ENCODE measurements at places on chromosomes 6 and 20.

- no peaks in the 10 kb centered on the region for H3K27me3 ChIP-seq
- H3K4me1 ChIP-seq, result no peaks in the 10 kb centered on the region
- H3K27ac ChIP-seq, result no peak overlapping the region
- DNase-seq, result no peak
- H3K4me3 ChIP-seq, result no peak overlapping the region
These were observed 78.1 kb downstream of the CFAP61 start for GRCh38 chr20:20130399-20130798.

DNA sequence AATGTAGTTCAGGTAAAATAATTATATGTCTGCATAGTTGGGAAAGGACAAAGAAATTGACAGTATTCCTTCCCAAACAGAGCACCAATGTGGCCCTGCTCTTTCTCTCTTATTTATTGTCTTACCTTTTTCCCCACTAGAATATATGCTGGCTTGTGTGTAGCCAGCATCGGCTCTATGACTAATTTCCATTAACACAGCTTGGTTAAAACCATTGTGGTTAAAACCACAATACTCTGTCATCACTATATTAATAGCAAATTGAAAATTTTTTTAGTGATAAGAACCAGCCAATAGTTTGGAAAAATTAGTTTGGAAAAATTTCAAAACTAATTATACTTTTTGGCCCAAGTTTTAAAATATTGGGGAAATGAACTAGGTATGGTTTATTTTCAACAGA, 535.1 kb downstream of the UTRN start:
- H3K27ac ChIP-seq, result no peak overlapping the region
- H3K4me1 ChIP-seq, result no peaks in the 10 kb centered on the region
- H3K36me3 ChIP-seq, result no peaks in the 10 kb centered on the region
- DNase-seq, result no peak
- no peaks in the 10 kb centered on the region for H3K27me3 ChIP-seq

DNA sequence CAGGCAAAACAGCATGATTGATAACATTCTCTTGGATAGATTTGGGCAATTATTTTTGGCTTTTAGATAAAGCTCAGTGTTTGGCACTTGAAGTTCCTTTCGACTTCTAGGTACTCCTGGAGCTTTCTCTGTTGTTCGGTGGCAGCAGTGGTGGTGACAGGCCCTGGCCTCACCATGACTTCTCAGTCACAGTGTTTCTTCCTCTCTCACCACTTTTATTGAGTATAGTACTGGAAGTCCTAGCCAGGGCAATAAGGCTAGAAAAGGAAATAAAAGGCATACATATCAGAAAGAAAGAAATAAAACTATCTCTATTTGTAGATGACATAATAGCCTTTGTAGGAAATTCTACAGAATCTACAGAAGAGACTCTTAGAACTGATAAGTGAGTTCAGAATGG, 101.2 kb upstream of the SIRPG start:
- H3K27ac ChIP-seq, result no peak overlapping the region
- no peaks in the 10 kb centered on the region for H3K36me3 ChIP-seq
- no peaks in the 10 kb centered on the region for H3K27me3 ChIP-seq

GRCh38 chr6:52532457-52532856, 44.4 kb downstream of the TRAM2 start:
- no peaks in the 10 kb centered on the region for H3K27me3 ChIP-seq
- H3K4me3 ChIP-seq, result no peak overlapping the region
- H3K27ac ChIP-seq, result no peak overlapping the region
- no peaks in the 10 kb centered on the region for H3K4me1 ChIP-seq
- DNase-seq, result no peak

DNA sequence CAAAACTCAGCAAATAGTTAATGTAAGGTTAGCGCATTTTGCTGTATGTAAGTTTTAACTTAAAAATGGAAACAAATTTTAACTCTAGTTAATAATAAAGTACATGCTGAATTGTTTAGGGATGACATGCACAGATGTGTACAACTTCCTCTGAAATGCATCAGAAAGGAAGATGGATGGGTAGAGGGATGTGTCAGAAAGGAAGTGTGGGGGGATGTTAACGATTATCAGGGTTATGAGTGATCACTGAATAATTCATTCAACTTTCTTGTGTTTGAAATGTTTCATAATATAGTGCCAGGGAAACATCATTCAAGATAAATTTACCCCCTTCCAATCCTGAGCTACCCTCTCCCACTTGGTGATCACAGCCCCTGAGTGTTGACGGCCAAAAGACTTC, 87.6 kb downstream of the FOXA2 start:
- H3K27ac ChIP-seq, result no peak overlapping the region
- no peaks in the 10 kb centered on the region for H3K36me3 ChIP-seq
- H3K4me3 ChIP-seq, result no peak overlapping the region
- peaks cover 14% of the 10 kb centered on the region for H3K27me3 ChIP-seq
- no peak for DNase-seq
- H3K4me1 ChIP-seq, result no peaks in the 10 kb centered on the region

DNA sequence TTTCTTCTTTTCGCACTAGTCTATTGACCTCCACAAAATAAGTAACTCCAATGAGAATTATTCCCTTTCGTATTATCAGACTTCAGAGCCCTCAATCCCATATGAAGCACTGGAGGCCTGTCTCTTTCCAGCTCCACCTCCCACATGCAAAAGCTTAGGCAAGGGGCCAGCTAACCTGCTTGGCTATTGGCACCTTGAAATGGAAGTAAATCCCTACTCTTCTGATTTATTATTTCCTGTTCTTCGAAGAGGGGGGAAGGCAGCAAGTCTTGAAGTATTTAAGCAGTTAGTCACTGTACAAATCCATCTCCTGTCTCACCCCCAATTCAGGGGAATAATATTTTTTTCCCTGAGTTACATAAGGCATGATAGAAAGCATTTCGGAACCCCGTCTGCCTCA, 577.8 kb downstream of the MAFB start:
- no peak overlapping the region for H3K4me3 ChIP-seq
- H3K27me3 ChIP-seq, result no peaks in the 10 kb centered on the region
- no peaks in the 10 kb centered on the region for H3K4me1 ChIP-seq

- no peak overlapping the region for H3K27ac ChIP-seq
- no peaks in the 10 kb centered on the region for H3K27me3 ChIP-seq
- H3K4me3 ChIP-seq, result no peak overlapping the region
- H3K36me3 ChIP-seq, result no peaks in the 10 kb centered on the region
- H3K4me1 ChIP-seq, result peaks cover 4% of the 10 kb centered on the region
These were observed 5.3 kb downstream of the TRIM10 start for GRCh38 chr6:30155520-30156261.

DNA sequence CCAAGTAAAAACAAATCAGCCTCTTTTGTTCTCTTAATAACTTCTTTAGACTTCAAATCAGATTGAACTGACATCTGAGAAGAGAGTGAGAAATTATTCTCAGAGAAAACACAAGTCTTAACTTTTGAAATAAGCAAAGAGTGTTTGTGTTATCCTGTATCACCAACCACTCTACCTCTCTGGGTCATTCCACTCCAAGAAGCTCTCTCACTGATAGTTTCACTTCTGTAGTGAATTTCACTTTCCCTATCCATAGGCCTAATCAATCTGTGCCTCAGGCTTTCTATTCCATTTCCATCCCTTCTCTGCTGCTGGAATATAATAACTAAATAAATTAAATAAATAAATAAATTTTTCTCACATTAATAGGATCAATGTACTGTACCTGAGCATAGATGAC, 235.0 kb downstream of the HTR1B start:
- H3K27me3 ChIP-seq, result no peaks in the 10 kb centered on the region
- no peak overlapping the region for H3K4me3 ChIP-seq
- H3K36me3 ChIP-seq, result no peaks in the 10 kb centered on the region
- H3K4me1 ChIP-seq, result no peaks in the 10 kb centered on the region
- DNase-seq, result no peak
- no peak overlapping the region for H3K27ac ChIP-seq

DNA sequence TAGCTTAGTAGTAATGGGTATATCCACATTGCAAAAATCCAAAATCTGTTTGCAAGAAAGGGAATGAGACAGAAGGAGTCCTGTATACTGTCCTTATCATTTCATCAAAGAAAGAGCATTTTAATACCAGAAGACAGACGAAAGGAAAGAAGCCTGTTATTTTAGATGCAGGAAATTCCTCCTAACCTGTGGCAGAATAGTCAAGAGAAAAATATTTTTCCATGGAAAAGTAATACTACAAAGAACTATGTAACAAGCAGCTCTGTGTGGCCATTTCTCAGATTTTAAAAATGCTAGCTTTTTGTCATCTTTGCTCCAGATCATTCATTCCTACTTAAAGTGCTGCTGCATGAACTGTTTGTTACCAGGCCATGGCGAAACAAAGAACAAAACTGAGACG, 72.9 kb upstream of the SCP2D1 start:
- no peaks in the 10 kb centered on the region for H3K27me3 ChIP-seq
- H3K4me3 ChIP-seq, result no peak overlapping the region
- no peaks in the 10 kb centered on the region for H3K36me3 ChIP-seq
- no peaks in the 10 kb centered on the region for H3K4me1 ChIP-seq
- no peak overlapping the region for H3K27ac ChIP-seq

GRCh38 chr6:151054306-151054705, 185.5 kb upstream of the AKAP12 start:
- no peaks in the 10 kb centered on the region for H3K27me3 ChIP-seq
- no peaks in the 10 kb centered on the region for H3K36me3 ChIP-seq
- no peak overlapping the region for H3K27ac ChIP-seq

DNA sequence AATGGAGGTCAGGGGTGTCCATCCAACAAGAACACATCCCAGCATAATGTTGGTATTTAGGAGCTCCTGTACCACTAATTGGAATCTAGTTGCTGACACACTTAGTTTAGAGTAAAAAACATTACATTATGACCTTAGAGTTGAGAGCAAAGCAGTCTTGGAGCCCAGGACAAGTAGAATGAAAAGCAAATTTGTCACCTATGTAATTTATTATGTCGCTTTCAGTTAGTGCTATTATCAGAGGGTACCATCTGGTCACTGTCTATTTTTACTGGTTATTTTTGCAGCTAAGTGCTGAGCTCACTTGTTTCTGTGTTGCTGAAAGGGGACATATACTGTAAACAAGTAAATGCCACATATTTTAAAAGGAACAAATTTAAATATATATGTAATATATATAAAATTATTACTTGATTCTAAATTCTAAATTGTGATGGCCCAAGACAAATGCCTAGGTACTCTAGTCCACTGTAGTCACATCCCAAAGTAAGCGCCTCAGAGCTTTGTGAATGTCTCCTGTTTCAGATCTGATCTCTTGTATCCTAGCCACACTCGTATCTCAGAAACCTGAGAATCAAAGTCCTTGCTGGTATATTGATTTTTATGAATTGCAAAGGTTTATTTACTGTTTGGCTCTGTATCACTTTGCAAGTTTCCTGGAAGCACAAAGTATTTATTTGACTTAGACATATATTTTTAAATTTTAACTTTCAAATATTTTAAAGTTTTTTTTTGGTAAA, 148.6 kb upstream of the MAN1A1 start:
- no peak overlapping the region for H3K27ac ChIP-seq
- H3K27me3 ChIP-seq, result no peaks in the 10 kb centered on the region
- no peak overlapping the region for H3K4me3 ChIP-seq
- no peak for DNase-seq
- H3K4me1 ChIP-seq, result no peaks in the 10 kb centered on the region

DNA sequence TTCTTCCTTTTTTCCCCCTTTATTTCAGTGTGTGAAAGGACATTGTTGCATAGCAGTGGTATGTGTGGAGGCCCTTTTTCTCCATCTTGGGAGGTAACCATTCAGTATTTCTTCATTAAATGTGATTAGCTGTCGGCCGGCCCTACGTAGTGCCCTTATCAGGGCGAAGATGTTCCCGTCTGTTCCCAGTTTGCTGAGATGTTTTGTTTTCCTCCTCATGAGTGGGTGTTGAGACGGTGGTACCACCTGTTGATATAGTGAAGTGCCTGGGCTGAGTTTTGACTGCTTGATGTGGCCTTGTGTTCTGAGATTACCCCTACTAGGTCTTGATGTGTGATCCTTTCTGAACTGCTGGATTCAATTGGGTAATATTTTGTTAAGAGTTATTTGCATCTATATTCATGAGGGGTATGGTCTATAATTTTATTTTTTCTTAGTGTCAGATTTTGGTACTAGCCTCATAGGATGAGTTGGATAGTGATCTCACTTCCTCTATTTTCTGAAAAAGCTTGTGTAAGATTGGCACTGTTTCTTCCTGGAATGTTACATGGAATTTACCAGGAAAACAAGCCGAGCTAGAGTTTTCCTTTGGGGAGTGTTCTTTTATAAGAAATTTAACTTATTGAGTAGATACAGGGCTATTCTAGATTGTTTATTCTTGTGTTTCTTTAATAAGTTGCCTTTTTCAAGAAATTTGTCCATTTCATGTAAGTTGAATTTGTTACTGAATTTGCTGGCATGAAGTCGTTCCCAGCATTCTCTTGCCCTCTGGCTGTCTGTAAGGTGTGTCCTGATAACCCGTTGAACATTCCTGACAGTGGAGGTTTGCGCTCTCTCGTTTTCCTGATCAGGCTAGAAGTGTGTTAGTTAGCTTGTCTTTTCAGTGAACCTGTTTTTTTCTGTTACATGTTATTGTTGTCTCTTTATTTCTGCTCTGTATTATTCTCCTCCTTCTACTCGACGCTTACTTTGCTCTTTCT, 4.3 kb downstream of the MTG2 start:
- H3K4me3 ChIP-seq, result no peak overlapping the region
- H3K36me3 ChIP-seq, result no peaks in the 10 kb centered on the region
- H3K27ac ChIP-seq, result no peak overlapping the region
- H3K27me3 ChIP-seq, result no peaks in the 10 kb centered on the region

DNA sequence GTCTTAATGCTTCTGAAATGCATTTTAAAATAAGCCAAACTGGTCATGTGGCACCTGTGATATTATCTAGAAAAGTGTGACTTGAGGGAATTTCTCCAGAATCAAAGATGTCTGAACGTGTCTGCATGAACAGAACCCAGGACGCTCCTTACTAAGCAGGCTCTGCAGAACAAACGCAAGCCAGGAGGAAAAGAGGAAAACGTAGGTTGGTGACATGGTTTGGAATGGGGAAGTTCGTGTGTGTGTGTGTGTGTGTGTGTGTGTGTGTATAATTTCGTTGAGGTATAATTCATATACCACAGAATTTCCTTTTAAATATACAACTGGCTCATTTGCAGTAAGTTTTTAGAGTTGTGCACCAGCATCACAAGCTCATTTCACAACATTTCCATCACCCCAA, 200.5 kb upstream of the FOXQ1 start:
- DNase-seq, result no peak
- no peak overlapping the region for H3K4me3 ChIP-seq
- no peak overlapping the region for H3K27ac ChIP-seq

DNA sequence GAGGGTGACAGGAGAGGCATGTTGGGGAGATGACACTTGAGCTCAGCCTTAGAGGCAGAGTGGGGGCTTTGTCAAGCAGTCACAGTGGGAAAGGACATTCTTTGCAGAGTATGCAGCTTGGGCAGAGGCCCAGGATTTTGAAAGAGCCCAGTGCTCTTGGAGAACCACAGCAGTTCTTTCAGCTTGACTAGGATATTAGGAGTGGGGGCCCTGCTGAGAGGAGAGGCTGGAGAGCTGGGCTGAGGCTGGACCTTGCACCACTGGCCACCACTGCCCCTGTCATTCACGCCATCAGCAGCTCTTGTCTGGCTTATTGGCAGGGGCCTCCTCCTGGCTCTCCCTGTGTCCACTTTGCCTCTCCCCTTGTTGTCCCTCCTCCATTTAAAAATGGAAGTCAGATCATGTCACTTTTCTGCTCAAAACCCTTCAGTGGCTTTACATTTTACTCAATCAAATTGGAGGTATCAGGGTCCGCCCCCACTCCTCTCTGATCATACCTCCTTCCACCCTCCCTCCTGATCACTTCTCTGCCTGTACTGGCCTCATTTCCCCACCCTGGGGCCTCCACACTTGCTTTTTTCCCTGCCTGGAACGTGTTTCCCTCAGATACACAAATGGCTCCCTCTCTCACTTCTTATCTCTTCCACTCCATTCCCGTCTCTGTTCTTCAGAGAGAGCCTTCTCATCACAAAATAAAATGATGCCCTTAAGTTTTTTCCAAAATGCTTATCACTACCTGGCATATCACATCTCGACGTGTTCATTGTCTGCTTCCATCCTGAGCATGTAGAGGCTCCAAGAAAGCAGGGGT, 10.5 kb downstream of the MANBAL start:
- no peak overlapping the region for H3K4me3 ChIP-seq
- H3K27me3 ChIP-seq, result no peaks in the 10 kb centered on the region
- no peaks in the 10 kb centered on the region for H3K4me1 ChIP-seq
- no peak overlapping the region for H3K27ac ChIP-seq
